ENCODE measurements at places on chromosomes 5 and 9.

DNA sequence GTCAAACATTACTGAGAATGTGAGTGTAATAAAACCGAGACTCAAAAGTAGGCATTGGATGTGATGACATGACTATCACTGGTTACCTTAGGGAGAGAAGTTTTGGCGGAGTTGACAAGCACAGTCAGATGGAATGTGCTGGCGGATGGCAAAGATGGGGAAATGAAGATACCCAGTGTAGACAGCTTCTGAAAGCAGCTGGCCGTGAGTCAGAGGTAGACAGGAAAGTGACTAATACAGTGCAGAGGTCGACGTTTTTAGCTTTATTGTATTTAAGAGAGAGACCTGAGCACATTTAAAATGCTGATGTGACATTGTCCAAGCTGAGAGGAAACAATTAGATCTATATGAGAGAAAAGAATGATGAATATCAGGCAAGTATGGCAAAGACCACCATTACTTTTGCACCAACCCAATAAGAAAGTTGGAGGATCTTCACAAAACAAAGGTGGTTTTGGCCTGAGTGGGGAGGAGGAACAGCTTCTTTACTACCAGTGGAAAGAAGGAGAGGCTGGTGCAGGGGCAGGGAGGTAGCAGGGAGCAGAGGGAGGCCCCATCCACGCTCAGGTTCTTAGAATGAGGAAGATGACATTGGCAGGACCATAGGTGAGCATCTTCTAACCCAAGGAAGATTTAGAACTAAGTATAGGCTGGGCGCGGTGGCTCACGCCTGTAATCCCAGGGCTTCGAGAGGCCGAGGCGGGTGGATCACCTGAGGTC lies 36.7 kb upstream of the KCNIP1 start:
- no peak for DNase-seq

GRCh38 chr9:91156451-91157234 lies 205.1 kb downstream of the AUH start:
- no peak for DNase-seq

DNA sequence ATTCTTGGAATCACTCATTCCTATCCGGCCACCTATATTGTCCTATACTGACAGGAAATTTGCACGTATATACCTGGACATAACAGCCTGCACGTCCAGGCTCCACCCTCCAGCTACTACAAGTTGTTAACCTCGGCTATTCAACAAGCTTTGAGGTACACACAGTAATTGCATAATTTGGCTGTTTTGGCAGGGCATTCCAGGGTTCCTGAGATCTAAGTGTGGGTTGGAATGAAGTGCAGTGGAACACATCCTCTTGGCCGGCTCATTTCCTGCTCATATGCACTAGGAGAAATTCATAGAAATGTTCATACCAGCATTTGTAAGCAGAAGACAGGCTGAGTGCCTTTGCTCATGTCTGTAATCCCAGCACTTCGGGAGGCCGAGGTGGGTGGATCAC lies 222.3 kb downstream of the FBXL7 start:
- DNase-seq: no peak

DNA sequence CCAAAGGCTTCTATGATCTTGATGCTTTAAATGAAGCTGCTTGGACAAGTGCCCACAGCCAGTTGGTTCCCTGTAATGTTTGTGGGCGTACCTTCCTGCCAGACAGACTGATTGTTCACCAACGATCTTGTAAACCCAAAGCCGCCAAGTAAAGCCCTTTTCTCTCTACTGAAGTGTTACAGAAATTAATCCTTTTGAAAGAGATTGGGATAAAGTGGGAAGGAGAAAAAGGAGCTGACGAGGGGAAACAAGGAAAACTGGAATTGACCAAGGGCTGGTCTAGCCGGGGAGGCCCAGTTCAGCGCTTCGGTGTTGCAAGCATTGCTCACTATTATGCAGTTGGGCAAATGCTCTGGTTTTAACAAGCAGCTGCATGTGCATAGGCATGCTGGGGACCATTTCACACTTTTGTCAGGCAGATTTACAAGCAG lies 53.2 kb downstream of the ZNF474 start:
- no peak for DNase-seq

DNA sequence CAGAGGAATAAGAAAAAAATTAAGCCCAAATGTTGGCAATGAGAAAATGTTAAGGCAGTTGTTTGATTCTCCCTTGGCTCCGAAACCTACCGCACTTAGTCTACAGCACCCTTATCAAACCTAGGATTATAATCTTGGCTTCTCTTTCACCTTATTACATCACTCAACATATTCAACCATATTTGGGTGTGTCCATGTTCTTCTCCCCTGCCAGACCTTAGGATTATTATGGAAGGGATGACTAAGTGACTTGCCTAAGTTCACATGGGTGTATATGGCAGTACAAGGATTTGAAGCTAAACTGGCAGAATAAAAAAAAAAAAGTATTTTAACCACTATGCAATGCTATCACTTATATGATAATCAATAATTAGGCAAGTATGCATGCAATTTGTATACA lies 76.4 kb downstream of the PLK2 start:
- no peak for DNase-seq

GRCh38 chr5:77015938-77016569 lies 14.2 kb upstream of the AGGF1 start:
- DNase-seq: no peak

All from stimulated activated CD4-positive, alpha-beta T cell treated with anti-CD3 and anti-CD28 coated beads, Interleukin-15, amount 100 ng/mL, for 1 hour (primary cell).